Urothelium cell line (cell line): ENCODE measurements at places on chromosomes 4 and X.
A peak's percentile ranks its signal among the peaks of the same experiment; 100 is the strongest.

- DNase-seq: no peak
Measured at GRCh38 chr4:6991771-6992557, 51.2 kb upstream of the TADA2B start.

DNA sequence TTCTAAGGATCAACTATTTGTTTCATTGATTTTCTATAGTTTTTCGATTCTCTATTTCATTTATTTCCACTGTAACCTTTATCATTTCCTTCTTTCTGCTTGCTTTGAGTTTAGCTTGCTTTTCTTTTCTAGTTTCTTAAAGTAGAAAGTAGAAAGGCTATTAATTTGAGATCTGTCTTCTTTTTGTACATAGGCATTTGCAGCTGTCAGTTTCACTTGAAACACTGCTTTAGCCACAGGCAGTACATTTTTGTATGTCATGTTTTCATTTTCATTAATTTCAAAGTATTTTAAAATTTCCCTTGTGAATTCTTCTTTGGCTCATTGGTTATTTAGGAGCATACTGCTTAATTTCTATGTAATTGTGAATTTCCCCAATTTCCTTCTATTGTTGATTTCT, 152.2 kb downstream of the SH3KBP1 start:
- no peak for DNase-seq

DNA sequence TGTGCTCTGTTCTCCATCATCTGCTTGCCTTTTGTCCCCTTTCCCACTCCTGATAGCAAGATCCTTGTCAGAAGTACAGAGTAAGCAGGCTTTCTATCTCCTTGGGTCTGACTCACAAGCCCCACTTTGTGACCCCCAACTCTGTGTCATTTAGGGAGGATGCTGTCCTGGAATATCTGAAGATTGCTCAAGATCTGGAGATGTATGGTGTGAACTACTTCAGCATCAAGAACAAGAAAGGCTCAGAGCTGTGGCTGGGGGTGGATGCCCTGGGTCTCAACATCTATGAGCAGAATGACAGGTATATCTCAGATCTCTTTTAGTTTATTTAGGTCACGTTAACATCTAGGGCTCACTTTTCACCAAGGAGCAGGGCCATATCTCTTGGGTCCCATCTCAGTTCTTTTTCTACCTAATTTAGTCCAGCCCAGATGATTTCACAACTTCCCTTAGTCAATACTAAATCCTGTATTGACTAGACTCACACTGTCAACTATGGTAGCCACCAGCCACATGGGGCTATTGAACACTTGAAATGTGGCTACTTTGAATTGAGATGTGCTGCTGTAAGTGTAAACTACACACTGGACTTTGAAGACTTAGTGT, 64.3 kb downstream of the MSN start:
- DNase-seq: no peak

DNA sequence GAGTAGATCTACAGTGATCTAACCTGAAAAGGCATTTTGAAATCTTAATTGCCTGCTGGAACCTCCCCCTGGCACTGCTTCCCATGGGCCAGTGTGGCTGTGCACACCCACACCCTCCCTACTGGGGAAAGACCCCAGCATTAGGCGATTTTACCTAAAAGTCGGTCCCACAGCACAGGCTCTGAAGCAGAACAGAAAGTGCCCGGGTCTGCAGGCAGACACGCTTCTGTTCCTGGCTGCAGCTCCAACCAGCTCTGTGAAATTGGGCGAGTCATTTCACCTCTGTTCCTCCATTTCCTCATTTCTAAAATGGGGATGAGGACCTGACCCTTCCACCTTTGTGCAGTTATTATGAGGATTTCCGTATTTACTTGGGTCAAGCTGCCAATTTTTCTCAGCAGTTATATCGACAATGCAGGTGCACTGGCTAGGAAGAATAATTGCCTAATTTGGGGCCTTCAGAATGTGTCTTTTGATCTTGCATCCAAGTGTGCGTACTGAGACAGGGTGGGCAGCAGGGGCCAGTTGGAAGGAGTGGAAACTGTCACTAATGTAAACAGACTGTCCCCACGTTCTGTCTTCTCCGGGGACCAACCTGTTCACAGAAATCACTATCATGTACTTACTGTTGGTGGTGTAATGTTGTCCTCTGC, 7.1 kb downstream of the KLF3 start:
- DNase-seq: no peak

- no peak for DNase-seq
Measured at GRCh38 chr4:98117363-98117762, 25.9 kb downstream of the STPG2 start.

GRCh38 chrX:10103023-10103422, 53.8 kb upstream of the CLCN4 start:
- DNase-seq: no peak

GRCh38 chr4:153822316-153822715, 33.4 kb upstream of the SFRP2 start:
- DNase-seq: no peak

GRCh38 chr4:68021185-68021584, 57.9 kb upstream of the TMPRSS11A start:
- peak; percentile 23 for DNase-seq

GRCh38 chr4:75028196-75028854, 95.4 kb downstream of the PARM1 start:
- no peak for DNase-seq

DNA sequence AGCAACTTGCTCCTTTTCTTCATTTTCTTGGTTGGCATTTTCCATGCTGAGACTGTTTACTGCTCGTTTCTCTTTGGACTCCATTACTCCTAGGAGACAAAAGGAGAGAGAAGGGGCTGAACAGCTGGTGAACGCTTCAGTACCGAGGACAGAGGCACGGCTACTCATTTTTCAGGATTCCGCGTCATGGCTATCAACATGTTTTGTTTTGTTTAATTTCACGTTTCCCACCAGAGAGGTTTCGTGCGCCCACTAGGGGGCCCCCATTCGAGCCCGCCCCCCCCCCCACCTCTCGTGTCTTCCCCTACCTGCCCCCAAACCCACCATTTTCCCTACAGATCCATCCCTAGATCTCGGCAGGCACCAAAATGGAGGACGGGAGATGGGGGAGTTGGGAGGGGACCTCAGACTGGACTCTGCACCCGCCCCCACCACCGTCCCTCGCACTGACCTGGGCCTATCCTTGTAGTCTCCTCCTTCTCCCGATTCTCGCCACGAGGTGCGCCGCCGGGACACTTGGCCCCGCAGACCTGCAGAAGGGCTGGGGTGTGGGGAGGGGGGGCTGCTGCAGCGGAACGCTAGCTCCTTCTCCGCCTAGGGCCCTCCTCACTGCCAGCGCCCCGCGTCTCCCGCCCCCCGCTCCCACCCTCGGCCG, 653 bp downstream of the BEX1 start:
- DNase-seq: peak; percentile 35

DNA sequence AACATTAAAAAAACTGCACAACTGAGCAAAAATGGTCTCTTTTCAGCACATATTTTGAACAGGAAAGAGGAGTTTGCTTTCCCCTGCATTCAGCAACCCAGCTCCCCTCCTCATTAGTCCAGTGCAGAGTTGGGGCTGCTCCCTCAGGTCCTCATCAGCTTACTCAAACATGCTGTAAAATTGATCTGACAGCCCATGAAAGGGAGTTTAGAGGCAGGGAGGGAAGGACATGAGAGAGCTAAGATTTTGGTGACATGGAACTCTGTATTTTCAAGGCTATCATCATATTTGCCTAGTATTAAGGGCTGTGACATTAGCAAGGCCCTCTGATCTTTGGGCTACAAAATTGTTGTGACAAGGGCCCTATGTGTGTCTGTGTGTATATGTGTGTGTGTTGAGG, 205.6 kb upstream of the TAPT1 start:
- DNase-seq: no peak

DNA sequence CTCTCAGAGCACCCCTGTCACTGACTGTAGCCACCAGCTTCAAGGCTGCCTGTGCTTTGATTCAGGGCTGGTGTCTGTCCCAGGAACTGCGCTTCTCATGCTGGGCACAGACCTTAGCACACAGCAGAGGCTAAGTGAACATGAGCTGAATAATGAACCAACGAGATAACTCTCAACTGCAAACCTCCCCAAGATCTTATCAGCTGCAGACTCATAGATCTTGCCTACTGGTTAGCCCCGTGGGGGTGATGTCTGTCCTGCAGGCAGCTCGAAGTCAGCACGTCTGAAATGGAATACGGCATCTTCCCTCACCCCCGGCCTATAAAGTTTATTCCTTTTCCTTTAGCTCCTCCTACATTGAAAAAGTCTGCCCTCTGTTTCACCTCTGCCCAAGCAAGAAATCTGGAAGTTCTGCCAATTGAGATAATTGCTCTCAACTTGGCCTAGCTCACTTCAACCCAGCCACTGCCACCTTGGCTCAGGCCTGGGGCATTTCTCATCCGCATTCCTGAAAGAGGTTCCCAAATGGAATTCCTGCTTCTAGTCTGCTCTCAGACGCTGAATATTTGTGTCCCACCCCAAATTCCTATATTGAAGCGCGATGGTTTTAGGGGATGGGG, 73.7 kb downstream of the GATB start:
- no peak for DNase-seq

DNA sequence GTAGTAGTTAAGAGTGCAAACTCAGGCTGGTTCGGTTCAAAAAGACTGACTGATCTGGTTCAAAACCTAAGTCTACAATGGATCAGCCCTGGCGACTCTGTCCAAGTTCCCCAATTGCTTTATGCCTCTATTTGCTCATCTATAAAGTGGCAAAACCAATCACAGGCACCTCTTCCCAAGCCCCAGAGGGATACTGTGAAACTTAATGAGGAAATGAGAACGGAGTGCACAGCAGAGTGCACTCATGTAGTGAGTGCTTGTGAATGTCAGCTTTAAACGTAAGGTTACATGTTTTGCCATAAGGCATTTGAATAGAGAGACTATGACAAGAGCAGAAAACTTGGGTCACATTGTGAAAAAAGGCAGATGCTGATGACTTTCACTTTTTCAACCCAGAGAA, 199.7 kb upstream of the KLF3 start:
- no peak for DNase-seq

GRCh38 chr4:181982856-181983255, 260.3 kb upstream of the TENM3 start:
- DNase-seq: no peak

- DNase-seq: no peak
Measured at GRCh38 chrX:153667281-153667955, 6.2 kb downstream of the PNCK start.

DNA sequence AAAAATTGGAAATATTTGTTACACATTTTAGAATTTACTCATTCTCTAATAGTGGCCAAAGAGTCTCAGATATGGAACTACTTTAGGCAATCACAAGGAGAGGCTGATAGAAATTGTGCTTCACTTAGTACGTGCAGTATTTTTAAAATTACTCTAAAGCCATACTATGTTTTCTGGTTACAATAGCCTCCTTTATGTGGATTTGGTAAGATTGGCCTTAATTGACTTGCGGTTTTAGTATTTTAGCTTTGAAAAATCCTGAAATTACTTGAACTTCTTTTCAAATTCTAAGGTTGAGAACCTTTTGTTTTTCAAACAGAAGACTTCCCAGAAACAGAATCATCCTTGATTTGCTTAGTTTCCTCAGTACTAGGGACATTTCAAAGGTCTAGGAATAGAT, 215.2 kb downstream of the SLC4A4 start:
- no peak for DNase-seq

- DNase-seq: no peak
Measured at GRCh38 chr4:81635739-81636138, 164.0 kb upstream of the RASGEF1B start.

GRCh38 chr4:23979534-23979933, 89.7 kb upstream of the PPARGC1A start:
- DNase-seq: no peak

- DNase-seq: no peak
Measured at GRCh38 chr4:72275381-72275780, 243.6 kb downstream of the NPFFR2 start.

GRCh38 chr4:78205591-78205990, 148.5 kb downstream of the FRAS1 start:
- DNase-seq: no peak

DNA sequence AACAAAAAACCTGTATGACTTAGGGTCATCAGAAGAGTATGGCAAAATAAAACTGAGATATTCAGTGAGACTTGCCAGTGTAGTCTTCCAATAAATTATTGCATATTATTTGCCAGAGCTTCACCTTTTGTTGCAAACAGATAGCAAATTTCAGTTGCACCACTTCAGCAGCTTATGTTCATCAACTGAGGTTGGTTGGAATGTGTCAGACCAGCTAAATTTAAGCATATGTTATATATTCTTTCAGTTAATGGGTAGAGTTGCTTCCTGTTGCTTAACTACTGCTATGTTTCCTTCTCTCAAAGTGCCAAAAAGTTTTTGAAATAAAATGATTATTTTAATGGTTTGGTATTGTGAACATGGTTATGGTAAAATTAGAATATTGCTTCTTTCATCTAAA, 61.5 kb downstream of the GALNT7 start:
- no peak for DNase-seq

- DNase-seq: no peak
Measured at GRCh38 chr4:75800972-75801371, 76.6 kb downstream of the USO1 start.

DNA sequence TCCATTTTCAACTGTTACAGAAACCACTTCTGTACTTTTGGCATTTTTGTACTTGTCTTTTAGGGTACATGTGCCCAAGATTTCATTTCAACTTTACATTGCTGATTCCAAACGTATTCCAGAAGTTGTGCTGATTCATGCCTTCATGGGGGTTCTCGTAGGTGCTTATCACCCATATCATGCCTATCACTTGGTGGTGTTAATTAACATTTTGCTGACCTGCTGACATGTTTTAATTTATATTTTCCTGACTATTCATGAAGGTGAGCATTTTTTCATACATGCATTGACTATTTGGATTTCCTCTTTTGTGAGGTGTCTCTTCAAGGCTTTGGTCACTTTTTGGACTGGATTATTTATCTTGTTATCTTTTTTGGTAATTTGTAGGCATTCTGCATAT, 64.1 kb downstream of the CC2D2A start:
- no peak for DNase-seq

- no peak for DNase-seq
Measured at GRCh38 chrX:72128881-72129280, 2.8 kb downstream of the RTL5 start.

GRCh38 chrX:154717824-154718223, 33.1 kb downstream of the GAB3 start:
- peak; percentile 78 for DNase-seq

DNA sequence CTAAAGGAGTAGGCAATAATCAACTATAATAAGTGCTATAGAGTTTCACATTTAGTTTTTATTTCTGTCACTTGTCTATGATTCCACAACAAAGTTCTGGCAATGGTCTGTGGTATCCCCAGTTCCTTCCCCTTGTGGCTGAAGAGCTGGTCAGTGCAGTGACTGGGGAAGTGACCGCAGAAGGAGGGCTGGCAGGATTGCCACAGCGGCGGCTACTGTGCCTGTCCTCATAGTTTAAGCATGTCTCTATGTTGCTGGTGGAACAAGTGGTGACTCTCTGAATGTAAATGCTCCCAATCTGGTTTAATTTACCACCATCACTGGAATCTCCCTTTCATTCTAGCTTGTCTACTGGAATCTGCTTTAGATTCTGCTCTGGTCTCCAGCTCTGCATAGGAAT, 170.6 kb upstream of the GK2 start:
- DNase-seq: no peak

GRCh38 chr4:70594196-70594595, 2.1 kb downstream of the AMBN start:
- no peak for DNase-seq
